CD4-positive, alpha-beta T cell treated with Interleukin-15 for 1 hour (primary cell): ENCODE measurements at places on chromosomes 16 and 17.

GRCh38 chr17:43917016-43917347 is 9.6 kb upstream of the MPP2 start:
- no peak for DNase-seq

- no peak for DNase-seq
These were observed 49.1 kb downstream of the ZNF778 start for GRCh38 chr16:89266521-89267134.

DNA sequence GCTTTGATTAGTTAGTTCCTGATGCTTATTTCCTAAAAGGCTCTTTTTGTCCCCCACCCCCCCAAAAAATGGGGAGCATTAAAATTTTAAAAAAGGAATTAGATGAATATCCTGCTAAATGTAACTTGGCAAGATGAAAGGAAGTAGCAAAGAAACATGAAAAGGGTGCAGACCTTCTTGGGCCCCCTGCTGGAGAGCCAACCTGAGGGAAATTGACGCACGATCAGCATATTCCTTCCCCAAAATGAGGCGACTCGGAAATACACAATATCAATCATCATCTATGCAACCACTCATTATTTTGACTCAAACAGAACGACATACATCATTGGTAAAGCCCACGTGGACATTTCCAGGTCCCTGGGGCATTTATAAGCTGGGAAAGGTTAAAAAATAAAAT is 59.7 kb downstream of the GRIN2A start:
- DNase-seq: no peak

DNA sequence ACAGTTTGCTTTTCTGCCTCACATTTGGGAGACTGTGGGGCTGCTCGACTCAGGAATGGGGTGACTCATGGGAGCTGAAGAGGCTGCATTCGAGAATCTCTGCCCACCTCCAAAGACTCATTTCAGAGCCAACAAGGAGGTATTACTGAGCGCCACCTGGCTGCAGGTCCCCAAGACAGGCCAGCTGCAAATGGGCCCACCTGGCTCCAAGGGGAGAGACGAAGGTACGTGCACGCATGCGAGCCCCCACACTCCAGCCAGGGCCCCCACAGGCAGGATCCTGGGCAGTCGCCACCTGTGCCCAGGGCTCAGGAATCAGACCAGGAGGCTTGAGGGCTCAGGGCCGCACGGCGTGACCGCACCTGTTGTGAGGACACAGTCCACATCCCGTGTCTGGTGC is 6.0 kb downstream of the HAGHL start:
- DNase-seq: no peak

GRCh38 chr16:12543700-12544476 is 259.8 kb downstream of the CPPED1 start:
- DNase-seq: no peak

DNA sequence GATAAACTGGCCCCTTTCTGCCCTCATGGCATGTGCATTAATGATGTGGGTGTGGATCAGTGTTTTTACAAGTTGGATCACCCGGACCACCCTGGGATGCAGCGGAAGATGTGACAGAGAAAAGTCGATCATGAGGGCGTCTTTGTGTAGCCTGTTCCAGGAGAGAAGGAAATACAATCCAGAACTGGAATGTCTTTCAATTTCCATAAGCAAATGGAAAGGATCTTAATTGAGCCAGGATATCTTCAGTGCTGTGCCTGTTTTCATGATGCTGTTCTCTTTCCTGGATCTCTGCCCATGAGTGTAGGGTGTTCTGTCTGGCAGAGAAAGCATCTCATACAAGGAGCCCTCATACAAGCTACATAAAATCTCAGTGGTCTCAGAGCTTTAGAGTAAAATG is 481.4 kb downstream of the XYLT1 start:
- DNase-seq: no peak

DNA sequence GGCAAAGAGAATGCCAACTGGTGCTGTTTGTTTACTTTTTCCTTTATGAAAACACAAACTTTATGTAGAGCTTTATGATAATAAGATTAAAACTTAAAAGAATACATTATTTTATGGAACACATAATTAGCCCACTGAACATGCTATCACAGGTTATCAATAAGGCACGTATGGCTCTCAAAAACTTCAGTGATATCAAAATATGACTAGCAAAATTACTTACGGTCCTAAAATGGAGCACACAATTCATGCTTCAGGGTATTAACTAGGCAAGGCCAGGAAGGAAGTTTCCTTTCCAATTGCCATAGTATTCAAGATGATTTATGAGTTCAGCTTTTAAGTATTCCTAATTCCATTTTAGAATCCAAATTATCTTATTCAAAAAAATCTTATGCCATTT is 3.6 kb downstream of the RNF43 start:
- DNase-seq: no peak

GRCh38 chr17:31487648-31488263 is 96.3 kb downstream of the RAB11FIP4 start:
- peak; percentile 97 for DNase-seq

- peak; percentile 62 for DNase-seq
These were observed 2.4 kb downstream of the SKAP1 start for GRCh38 chr17:48427598-48427997.

DNA sequence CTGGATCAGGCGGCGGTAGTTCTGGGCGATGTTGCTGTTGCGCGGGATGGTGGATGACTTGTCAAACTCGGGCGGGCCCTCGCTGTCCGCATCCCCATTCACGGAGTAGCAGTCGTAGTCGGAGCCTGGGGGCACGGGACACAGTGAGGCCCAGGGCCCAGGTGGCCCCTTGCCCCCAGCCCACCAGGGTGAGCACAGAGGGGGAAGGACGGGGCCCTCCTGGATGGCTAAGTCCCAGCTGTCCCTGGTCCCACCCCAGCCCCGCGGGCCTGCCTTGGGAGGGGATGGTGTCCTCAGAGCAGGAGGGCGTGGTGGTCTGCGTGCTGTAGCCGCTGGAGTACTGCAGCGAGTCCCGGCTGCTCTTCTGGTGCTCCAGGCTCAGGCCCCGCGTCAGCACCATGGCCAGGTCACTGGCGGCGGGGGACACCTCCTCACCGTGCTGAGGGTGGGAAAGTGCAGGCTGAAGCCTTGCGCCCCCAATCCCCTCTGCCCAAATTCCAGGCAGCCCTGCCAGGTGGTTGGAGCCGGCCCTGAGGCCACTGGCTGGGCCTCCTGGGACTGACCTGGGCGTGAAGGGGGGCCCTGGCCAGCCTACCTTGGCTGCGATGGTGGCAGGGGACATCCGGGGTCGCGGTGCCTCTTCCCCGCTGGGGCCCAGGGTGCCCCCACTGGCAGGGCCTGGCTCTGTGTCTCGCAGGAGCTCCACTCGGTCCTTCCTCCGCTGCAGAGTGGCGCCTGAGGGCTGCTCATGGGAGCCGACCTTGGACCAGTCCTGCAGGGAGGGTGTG is 18.2 kb downstream of the IL34 start:
- no peak for DNase-seq

- no peak for DNase-seq
These were observed 23.7 kb downstream of the CLEC3A start for GRCh38 chr16:78045865-78046581.

DNA sequence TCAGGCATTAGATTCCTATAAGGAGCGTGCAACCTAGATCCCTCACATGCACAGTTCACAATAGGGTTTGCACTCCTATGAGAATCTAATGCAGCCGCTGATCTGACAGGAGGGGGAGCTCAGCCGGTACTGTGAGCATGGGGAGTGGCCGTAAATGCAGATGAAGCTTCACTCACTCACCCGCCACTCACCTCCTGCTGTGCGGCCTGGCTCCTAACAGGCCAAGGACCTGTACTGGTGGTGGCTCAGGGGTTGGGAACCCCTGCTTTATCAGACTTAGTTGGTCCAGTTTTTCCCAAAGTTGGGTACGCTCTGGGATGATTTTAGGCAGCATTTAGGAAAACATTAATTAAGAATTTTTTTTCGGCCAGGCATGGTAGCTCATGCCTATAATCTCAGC is 103.8 kb downstream of the MARF1 start:
- DNase-seq: no peak
